Effector memory CD4-positive, alpha-beta T cell (primary cell): ENCODE measurements at places on chromosomes 13 and 19.

GRCh38 chr13:47672245-47673008, 328.6 kb downstream of the SUCLA2 start:
- no peak for DNase-seq

- DNase-seq: no peak
These were observed 436.8 kb downstream of the FGF14 start for GRCh38 chr13:101965096-101965495.

DNA sequence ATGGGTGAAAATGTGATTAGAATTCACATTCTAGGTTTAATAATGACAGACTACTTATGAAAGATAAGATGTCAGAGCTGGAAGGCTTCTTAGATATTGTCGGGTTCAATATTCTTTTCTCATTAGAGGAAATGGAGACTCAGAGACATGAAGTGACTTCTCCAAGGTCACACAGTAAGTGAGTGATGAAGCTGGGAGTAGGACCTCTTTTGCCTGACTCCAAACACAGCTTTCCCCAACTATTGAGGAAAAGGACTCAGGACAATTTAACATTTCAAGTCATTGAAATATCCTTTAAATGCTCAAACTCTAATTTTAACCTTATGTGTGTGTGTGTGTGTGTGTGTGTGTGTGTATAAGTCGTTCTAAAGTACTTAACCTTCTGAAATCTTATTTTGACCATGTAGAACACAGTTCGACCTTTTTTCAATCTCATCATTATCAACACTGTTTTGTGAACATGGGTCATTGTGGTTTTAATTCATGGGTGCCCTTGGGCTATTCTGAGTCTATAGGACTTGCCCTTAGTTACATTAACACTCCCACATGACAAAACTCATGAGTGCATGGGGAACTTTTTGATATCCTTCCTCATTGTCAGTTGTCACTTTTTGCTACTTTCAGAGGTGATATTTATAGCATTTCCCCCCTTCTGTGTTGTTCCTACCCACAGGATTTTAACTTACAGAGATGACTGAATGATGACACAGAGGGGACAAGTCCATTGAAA, 53.0 kb downstream of the LRCH1 start:
- DNase-seq: no peak

- DNase-seq: no peak
These were observed 40.0 kb upstream of the POU2F2 start for GRCh38 chr19:42172261-42172660.

- no peak for DNase-seq
These were observed 304.7 kb downstream of the ENOX1 start for GRCh38 chr13:43482026-43482425.

DNA sequence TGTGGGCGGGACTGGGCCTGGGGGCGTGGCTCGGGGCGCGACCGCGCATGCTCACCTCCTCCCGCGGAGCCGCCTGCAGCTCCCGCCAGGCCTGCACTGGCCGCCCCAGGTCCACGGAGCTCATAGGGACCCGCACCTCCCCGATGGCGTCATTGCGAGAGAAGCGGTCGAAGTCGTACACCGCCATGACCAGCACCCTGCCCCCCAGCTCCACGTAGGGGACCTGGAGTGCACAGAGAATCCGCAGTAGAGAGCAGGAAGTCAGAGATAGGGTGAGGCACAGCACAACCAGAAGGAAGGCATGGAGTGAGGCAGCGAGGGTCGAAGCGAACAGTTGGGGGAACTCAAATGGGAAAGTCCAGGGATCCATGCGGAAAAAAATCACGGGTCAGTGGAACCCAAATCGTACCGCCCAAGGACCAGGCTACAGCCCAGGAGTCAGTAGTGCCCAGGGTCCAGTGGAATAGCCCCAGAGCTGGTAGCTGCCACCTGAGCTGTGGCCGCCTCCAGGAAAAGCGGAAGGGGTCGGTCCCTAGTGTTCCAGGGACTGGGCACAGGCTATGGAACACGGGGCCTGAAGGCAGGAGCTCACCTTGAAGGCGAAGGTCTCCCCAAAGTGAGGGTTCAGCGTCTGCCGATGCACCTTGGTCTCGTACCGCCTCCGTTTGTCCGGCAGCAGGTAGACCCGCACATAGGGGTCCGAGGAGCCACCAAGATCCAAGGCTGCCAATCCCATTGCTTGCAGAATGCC, 4.8 kb downstream of the SYT5 start:
- DNase-seq: no peak

GRCh38 chr13:66222926-66223325, 1007.2 kb downstream of the PCDH9 start:
- no peak for DNase-seq

- DNase-seq: no peak
These were observed 78.6 kb downstream of the SPACA7 start for GRCh38 chr13:112454648-112455334.

DNA sequence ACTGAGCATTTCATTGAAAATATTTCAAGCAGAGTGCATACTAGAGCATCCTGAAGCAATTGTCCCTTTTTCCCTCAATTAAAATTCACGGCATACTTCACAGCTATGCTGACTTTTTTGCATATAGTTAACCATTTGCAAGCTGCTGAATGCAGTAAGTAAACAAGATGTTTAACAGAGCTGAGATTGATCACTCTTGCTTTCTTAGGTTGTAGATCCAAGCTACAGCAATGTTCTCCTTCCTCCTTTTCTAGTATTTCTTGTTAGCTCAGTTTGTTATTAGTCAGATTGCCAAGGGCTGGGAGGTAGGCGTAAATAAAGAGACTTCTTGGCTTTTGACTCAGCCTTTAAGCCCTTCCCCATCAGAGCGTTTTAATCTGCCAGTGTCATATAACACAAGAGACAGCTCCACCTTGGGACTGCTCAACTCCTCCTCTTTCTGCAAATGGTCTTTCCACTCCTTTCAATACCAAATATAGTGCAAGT, at the start of gene SLITRK6:
Gene SLITRK6, minus strand, starts transcription at position 323 of the 486 bp plus-strand sequence. CDS start 2,911 bp downstream, outside the sequence.
- DNase-seq: no peak

- no peak for DNase-seq
These were observed 14.0 kb downstream of the ELF1 start for GRCh38 chr13:41004875-41005693.

DNA sequence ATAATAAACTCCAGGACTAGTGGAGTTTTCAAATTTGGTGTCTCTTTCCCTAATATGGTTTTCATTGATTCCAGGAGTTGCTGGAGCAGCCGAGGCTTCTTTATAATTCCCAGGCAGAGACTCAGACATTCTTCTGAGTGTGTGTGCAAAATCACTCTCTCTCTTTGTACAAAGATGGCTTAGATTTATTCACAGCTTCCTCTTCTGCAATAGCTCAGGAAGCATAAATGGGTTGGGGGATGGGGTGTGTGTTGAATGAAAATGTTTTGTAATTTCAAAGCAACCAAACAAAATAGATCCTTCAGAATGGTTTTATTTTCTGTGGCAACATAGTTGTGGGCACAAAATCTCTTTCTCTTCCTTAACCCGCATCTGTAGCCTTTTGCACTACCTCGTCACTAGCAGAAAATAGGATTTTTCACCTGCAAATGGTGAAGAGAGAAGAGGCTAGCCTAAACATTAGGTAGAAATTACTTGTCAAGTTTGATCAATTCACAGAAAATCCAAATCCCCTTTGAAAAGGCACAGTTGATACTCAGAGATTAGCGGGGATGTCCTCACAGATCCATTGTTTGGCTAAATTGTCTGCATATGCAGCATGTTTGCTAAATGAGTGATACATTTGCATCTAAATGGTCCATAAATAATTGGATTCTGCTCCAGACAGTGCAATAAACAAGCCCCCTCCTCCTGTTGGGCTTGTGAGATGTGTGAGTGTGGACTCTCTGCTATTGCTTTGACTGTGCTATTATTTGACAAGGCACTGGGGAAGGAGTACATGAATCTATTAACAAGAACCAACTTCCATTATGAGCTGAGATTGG, 66.7 kb downstream of the CBY2 start:
- no peak for DNase-seq
